CD8-positive, alpha-beta memory T cell (primary cell): ENCODE measurements at places on chromosomes 12 and 14. TPM values are rescaled to one million over a fixed set of nuclear protein-coding genes. Genes with fewer than 3 reads are reported as not detected.

Gene AVPR1A
- not detected for total RNA-seq

DNA sequence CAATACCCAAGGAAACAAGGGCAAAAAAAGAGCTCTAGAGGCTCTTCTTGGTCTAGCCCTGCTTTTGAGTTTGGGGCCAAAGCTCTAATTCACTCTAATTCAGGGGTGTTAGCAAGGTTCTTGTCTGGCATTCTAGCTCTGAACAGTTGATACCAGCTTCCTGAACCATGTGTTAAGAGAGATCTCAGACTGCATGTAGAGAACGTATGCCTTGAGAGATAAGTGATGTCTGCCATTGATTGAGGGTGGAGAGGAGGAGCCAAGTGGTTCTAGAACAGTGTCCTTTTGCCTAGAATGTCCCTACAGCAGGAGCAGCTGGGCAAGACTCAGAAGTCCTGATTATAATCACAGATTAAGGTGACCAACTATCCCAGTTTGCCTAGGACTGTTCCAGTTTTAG lies 18.2 kb upstream of the POC1B start:
- DNase-seq: no peak

Gene GPR137C
- total RNA-seq: 0.91 TPM

DNA sequence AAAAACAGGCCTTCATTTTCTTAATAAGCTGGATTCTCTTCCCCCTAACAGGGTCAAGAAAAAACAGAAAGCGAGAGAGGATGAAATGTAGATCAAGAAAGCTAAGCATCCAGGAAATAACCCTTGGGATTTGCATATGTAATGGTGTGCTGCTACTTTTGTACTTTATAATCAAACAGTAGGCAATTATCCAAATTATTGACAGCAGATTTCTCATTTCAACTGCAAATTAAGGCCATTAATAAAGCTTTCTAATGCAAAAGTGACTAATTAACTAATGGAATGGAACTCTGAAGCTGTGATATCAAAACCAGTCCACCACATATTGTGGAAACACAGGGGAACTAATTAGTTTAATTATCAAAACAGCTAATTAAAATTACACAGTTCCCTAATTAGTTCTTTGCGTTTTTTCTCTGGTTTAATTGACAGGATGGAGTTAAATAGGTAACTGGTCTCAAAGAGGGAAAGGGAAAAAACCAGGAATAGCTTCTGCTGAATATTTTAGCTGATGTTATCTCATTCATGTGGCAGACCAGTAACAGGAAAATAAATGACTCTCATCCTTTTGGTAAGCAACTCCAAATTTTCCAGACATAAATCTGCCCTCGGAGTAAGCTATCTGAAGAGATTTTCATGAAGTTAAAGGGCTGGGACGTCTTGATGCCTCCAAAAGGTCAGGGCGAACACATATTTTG lies 182.7 kb upstream of the LMO3 start:
- DNase-seq: no peak

- DNase-seq: no peak
These were observed 54.7 kb downstream of the PLEKHG3 start for GRCh38 chr14:64758691-64759554.

DNA sequence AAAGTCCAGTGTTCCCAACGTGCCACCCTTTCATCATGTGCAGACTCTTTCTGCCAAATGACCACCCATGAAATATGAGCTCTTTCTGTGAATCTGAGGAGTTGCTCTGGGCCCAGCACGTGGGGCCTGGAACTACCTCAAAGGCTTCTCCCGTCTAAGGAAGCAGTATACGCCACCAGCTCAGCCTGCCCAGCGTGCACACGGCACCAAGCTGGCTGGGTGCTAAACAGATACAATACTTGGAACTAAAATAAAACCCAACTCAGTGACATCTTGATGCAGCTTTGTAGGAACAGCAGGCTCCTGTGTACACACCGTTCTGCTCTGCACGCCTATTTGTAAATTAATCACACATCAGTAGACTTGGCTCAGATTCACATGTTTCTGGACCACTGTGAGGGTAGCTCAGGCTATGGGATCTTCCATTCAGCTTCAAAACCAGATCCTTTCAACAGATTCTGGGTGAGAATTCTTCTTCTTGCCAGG lies 74.8 kb downstream of the ARL6IP4 start:
- DNase-seq: no peak

DNA sequence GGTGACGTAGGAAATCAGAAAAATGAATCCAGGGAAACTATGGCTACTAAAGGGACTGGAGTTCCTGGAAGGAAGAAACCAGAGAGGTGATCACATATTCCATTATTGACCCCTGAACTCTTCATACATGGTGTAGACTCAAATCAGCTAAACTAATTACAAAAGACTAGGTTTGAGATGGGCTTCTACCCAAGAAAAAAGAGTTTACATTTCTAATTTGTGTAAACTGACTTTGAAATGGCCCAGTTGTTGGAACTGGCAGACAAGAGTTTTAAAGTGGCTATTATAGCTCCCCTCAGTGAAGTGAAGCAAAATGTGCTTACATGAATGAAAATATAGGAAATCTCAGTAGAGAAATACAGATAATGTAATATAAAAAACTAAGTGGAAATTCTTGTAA lies 1619.4 kb upstream of the SEL1L start:
- DNase-seq: no peak

GRCh38 chr12:71684081-71684480 lies 1.8 kb upstream of the TMEM19 start:
- DNase-seq: no peak

GRCh38 chr12:105640761-105641160 lies 310.3 kb downstream of the C12orf75 start:
- DNase-seq: no peak

DNA sequence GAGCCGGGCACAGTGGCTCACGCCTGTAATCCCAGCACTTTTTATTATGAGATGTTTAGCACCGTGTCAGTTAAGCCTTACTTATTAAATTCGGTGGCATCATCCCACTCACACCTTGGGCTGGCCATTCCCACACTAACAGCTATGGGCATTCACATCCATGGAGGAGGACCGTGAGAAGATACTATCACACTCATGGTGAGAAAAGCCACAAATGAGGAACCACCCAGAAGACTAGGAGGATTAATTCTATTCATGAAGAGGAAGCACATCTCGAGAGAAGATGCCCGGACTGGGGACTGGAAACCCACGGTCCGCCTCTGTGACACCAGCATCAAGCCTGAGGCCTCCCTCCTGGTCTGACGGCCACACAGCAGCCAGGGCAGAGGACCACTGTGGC lies 4.9 kb downstream of the CDC42BPB start:
- no peak for DNase-seq

- no peak for DNase-seq
These were observed 4.8 kb upstream of the ENO2 start for GRCh38 chr12:6909421-6910145.

DNA sequence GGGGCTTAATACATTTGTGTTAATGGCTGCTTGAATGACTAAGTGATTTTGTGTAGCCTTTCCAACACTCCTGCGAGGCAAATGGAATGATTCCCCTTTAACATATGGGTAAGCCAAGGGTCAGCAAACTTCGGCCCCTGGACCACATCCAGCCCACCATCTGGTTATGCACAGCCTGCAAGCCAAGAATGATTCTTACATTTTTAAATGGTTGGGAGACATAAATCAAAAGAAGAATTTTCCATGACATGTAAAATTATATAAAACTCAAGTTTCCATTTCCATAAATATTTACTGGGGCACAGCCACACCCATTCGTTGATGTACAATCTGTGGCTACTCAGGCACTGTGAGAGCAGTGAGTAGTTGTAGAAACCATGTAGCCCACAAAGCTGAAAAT lies 9.0 kb downstream of the SLC8B1 start:
- DNase-seq: no peak

Gene CCDC177
- total RNA-seq: not detected

Gene WDR20
- 35.2 TPM for total RNA-seq

Gene SSPN
- total RNA-seq: not detected

Gene GLRX5
- 52.9 TPM for total RNA-seq

DNA sequence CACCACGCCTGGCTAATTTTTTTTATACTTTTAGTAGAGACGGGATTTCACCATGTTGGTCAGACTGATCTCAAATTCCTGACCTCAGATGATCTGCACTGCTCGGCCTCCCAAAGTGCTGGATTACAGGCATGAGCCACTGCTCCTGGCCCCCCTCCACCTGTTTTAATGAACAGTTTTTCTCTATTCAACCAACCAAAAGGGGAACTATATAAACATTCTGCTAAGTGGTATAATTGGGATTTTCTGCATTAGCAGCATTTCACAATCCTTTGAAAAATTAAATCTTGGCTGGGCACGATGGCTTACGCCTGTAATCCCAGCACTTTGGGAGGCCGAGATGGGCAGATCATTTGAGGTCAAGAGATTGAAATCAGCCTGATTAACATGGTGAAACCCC lies 44.8 kb downstream of the KNTC1 start:
- DNase-seq: no peak

Gene ACSM4
- not detected for total RNA-seq

Gene RAPGEF3
- total RNA-seq: 0.95 TPM

DNA sequence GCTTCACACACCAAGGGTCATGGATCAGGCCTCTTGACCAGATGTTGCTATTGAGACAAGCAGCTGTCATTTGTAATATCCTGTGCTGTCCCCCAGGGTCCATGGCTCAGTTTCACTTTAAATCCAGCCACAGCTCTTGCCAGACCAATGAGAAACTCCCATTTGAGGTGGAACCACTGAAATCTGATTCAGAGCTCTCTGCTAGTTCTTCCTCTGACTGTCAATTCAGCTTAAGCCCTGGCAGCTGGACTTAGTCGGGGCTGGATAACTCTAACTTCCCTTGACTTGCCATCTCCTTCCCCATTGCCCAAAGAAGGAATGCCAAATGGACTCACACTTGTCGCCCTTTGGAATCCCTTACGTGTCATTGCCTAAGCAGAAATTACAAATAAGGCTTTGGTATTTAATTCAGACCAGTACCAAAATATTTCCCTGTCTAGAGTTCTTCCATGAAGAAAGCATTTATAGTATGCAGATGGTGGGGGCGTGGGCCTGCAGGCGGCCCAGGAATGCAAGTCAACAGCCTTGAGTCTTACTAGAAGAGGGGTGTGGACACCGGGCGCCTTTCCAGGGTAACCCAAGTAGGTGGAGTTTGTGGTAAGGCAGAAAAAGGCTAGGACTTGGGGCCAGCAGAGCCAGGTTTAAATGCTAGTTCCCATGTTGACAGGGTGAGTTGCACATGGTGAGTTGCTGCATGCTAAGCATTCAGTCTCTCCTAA lies 96.9 kb upstream of the TMPO start:
- no peak for DNase-seq

Gene PTPN6
- total RNA-seq: 460 TPM

GRCh38 chr12:107369679-107370078 lies 276.3 kb upstream of the CRY1 start:
- peak; percentile 38 for DNase-seq

Gene IRAK3
- total RNA-seq: 0.13 TPM

GRCh38 chr14:92688434-92689375 lies 59.7 kb downstream of the LGMN start:
- DNase-seq: no peak

GRCh38 chr12:75476071-75476470 lies 4.5 kb upstream of the GLIPR1 start:
- DNase-seq: no peak

Gene CLEC12A
- not detected for total RNA-seq

Gene IAPP
- total RNA-seq: not detected

GRCh38 chr12:107533218-107533617 lies 152.4 kb upstream of the PWP1 start:
- DNase-seq: no peak

DNA sequence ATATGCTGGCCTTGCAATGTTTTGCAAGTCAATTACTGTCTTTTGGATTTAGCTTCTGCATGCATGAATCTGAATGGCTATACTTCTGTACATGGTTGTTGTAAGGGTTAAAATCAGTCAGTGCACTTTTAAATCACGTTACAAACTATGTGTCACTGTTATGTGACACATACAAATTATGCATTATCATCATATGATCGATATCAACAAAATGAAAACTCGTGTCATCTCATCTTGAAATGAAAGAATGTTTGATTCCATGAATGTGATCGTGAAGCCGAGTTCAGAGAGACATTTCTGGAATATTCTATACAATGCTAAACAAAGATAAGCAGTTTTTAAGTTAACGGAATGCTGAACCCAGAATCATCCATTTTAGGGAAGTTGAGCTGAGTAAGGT lies 116.5 kb downstream of the HMGA2 start:
- DNase-seq: no peak

GRCh38 chr12:1864456-1864855 lies 44.1 kb downstream of the LRTM2 start:
- no peak for DNase-seq

Gene NPFF
- not detected for total RNA-seq

GRCh38 chr12:116338064-116338846 lies 60.8 kb upstream of the MED13L start:
- no peak for DNase-seq

Gene RERG
- not detected for total RNA-seq

Gene EPYC
- not detected for total RNA-seq

Gene IFI27L1
- total RNA-seq: 18.4 TPM

- no peak for DNase-seq
These were observed 281.8 kb upstream of the SOX5 start for GRCh38 chr12:24231298-24231697.

Gene TSHR
- total RNA-seq: not detected

- no peak for DNase-seq
These were observed 51.1 kb upstream of the TCL1A start for GRCh38 chr14:95765051-95765450.

Gene CCND2
- total RNA-seq: 784 TPM

Gene EVL
- 228 TPM for total RNA-seq

GRCh38 chr14:92973261-92973797 lies 50.4 kb downstream of the CHGA start:
- DNase-seq: peak; percentile 44

DNA sequence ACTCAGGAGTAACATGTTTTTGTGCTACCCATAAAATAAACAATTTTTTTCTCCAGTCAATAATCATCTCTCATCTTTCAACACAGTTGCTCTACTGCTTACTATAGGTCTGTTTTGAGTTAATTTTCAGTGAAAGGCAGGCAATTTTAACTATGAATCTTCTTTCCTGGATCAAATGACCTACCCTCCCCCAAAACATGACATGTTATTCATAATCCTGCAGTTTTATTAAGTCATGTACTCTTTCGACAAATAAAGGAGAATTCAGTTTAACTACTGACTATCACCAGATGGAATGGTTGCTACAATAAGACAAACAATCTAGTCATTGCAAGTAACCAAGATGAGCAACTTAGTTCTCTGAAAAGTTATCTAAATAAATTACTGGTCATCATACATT lies 106.0 kb upstream of the FAR2 start:
- no peak for DNase-seq

DNA sequence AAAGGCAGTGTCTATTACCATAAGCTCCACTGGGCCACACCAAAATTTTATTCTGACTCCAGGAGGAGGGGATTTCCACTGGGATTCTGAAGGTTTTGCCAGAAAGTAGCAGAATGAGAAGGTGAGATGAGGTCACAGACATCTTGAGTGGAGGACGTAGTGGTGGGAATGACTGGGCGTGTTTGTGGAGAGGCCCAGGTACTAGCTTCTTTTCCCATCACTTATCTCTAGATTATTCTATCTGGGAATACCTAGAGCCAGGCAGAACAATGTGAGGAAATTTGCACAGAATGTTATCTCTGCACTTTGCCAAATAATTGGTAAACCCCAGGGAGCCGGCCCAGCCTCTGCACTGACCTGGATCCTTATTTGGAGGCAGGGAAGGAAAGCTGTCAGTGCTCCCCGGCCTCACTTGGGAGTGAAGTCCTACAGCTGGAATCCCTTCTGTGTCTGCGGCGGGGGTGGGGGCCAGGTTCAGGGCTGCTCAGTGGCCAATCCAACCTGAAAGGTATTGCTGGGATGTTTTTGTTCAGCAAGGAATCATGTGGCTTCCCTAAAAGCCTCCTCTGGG lies 129.4 kb downstream of the C12orf75 start:
- DNase-seq: no peak

- no peak for DNase-seq
These were observed 727 bp downstream of the LDHB start for GRCh38 chr12:21656905-21657325.

Gene TMEM63C
- 0.68 TPM for total RNA-seq
